ENCODE measurements at places on chromosomes 3 and 15.
A peak's percentile ranks its signal among the peaks of the same experiment; 100 is the strongest.

DNA sequence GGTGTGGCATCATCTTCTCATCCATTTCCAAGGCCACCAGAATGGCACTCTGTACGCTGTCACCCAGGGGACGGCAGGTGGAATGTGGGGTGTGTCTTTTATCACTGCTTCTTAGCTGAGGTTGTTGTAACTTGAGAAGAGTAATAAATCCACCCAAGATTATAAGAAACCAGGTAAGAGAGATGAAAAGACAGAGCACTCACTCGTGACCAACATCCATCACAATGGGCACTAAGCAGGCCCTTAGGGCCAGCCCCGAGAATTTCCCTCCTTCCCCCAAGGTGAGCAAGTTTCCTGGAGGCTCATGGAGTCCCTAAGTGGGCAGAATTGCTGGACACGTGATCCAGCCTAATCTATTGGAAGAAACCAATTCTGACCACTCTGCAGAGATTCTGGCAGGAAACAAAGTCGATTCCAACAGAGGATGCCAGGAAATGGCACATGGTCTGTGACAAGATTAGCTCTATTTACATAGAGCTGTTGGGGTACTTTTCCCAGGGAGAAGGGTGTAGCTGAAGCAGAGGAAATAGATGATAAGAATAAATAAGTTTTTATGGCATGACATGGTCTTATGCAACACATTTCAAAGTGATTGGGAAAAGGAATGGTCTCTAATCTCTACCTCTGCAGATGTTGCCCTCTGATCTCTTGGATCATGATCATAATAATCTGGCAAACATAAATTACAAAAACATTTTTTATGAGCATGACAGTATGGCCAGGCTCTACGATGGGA lies 22.5 kb downstream of the SLC6A20 start:
- DNase-seq: no peak

DNA sequence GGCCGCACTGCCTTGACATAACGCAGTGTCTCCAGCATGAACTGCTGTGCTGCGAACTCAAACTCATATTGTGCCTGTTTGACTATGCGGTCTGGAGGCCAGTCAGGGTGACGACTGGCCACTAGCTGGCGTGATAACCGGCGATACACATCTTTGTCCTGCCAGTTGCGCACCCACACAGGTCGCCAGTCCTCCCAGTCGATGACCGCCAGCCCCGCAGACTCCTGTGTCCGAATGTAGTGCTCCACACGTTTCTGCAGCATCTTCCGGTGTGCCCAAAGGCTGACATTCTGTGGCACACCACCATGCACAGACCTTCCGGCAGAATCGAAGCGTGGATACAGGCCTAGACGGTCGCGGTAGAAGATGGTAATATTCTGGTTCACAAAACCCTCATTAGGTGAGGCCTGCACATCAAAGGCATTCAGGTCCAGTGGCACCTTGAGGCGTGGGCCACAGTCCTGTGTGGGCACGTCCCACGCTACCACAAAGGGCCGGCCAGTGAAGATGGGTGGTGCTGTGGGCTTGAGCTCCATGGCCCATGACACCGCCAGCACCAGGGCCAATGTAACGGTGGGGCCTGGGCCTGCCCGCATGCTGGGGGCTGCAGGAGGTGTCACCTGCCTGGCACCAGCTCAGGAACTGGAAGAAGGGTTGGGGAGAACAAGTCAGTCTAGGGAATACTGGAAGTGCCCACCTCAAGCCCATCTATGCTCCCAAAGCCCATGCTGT lies 2.5 kb downstream of the HYAL2 start:
- DNase-seq: no peak

- peak; percentile 87 for DNase-seq
Measured at GRCh38 chr3:155026999-155027591, 53.0 kb upstream of the MME start.

DNA sequence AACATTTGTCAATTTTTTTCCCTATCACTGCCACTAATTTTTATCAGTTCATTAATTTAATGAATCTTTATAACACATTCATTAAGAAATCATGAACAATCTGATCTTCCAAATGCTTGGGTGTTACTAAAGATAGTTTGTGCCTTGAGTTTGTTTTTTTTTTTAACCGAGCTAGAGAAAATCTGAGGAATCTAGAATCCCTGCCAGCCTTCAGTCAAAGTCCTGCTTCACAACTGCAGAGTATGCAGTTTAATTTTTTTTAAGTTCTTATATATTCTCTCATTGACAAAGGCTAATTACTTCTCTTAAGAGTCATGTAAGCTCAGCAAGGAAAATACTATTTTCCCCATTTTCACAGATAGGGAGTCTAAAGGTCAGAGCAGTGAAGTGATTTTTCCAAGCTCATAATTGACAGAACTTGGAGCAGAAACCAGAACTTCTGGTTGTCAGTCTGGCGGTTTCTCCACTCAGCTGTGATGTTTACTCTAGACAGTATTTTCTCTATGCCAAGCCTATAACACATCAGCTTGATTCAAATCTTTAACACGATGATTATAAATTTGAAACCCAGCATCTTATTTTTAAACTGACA lies 55.7 kb downstream of the TNIK start:
- DNase-seq: peak; percentile 44

- no peak for DNase-seq
Measured at GRCh38 chr3:102233881-102234280, 200.9 kb upstream of the ZPLD1 start.

GRCh38 chr15:50813865-50814264 lies 48.4 kb upstream of the SPPL2A start:
- no peak for DNase-seq

- peak; percentile 83 for DNase-seq
Measured at GRCh38 chr15:101176625-101177024, 75.2 kb downstream of the CHSY1 start.

- no peak for DNase-seq
Measured at GRCh38 chr15:40744815-40745152, 10.3 kb downstream of the RMDN3 start.

GRCh38 chr15:78928616-78929093 lies 16.2 kb downstream of the CTSH start:
- no peak for DNase-seq

DNA sequence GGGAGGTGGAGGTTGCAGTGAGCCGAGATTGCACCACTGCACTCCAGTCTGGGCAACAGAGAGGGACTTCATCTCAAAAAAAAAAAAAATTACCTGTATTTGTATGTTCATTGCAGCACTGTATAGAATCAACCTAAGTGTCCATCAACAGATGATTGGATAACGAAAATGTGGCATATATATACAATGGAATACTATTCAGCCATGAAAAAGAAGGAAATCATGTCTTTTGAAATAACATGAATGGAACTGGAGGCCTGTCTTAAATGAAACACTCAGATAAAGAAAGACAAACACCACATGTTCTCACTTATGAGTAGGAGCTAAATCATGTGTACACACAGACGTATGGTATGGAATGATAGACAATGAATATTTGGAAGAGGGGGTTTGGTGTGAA lies 59.4 kb upstream of the MEF2A start:
- no peak for DNase-seq

DNA sequence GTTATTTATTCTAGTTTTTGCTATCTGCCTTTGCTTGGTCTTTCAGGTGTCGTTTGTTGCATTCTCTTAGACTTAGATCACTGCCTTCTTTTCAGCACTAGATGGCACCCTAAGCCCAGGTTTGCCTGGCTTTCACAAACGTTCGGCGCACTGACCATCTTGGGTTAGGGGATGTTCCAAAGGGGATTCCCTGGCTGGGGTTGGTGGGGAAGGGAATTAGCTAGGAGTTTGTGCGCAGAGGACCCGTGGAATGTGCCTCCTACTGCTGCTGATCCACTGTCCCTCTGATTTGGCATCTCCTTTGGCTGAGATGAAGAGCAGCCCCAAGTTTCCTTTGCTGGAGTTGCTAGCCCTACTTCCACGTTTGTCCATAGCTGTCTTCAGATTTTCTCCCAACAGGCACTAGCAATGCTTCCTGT lies 33.9 kb downstream of the PFN2 start:
- DNase-seq: peak; percentile 57

Measured in iris pigment epithelial cell (primary cell).